Tongue (tissue), 3 donors: ENCODE measurements at places on chromosomes 16 and 17.
A peak's percentile ranks its signal among the peaks of the same experiment; 100 is the strongest.

DNA sequence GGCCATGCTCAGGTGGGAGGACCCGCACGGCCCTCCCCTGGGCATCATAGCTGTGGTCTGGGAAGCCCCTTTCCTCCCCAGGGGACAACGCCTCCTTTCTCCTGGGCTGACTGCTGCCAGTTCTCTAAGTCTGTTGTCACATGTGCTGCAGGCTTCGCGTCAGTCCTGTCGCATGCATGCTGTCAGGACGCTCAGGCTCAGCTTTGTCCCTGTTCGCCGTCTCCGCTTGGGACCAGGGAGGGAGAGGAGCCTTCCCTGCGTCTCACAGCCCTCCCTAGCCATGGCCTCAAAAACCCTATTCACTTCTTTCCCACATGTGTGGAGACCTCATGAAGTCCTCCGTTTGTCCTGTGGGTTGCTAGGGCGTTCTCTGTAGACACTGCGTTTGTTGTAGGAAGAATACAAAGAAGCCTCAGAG lies 21.4 kb downstream of the LDHD start:
- no peak for DNase-seq

DNA sequence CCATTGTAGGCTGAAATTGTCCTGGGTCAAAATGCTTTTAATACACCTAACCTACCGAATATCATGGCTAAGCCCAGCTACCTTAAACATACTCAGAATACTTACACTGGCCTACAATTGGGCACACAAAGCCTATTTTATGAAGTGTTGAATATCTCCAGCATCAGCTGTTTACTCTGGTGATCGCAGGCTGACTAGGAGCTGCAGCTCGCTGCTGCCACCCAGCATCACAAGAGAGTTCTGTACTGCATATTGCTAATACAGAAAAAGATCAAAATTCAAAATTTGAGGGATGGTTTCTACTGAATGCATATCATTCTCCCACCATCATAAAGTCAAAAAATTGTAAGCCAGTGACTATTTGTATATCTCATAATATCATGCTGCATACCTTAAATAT lies 55.3 kb downstream of the ULK2 start:
- DNase-seq = peak; percentile 28

DNA sequence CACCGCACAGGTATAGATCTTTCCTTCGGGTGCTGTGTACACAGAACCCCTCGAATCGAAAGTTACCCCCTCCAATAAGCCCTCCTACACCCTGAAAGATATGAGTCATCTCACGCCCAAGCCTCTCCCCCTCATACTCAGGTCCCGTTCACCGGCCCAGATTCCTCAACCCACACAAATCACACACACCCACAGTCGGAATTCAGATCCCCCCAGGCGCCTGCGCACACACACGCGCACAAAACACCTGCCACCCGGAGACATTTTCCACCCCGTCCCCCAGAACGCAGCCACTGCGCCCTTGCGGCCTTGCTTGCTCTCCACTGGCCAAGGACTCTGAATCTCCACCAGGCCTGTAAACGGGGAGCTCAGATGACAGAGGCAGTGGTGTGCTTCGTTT lies 4.9 kb downstream of the JPH3 start:
- no peak for DNase-seq

GRCh38 chr17:75535119-75535537 lies 9.6 kb downstream of the LLGL2 start:
- peak; percentile 41 for DNase-seq

DNA sequence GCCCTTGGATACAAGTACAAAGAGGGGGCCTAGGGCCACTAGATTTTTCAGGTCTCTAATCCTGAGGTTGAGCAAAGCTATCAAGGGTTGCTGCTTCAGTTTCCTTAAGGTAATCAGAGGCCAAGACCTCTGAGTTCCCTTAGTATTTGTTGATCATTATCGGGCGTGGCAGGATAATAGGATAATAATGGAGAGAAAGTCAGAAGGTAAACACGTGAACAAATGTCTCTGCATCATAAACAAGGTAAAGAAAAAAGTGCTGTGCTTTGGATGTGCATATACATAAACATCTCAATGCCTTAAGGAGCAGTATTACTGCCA lies 41.5 kb upstream of the YPEL2 start:
- DNase-seq = no peak

DNA sequence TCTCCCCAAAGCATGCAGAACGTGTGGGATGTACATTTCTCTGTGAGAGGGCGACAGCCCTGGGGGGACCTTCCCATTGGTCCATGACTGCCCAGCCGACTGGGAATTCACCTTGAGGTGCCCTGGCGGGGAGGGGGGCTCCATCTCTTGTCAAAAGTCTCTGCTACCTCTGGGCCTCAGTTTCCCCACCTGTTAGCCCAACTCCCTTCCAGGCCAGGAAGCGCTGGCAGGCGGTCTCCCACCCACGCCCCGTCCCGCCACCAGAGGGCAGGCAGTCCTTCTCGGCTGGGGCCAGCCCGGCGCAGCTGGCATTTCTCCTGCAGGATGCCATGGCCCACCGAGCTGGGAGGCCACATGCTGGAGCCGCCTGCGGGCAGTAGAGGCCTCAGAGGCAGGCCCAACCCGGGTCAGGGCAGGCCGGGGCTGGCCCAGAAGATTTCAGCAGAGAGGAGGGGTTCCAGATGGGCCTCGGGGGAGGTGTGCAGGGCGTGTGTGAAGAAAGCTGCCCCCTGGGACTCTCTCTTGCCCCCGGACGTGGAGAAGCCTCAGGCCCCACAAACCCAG lies 16.6 kb downstream of the CD7 start:
- peak; percentile 85 for DNase-seq
